ENCODE measurements at places on chromosomes 6 and 20.

GRCh38 chr20:48783533-48784272 is 44.1 kb downstream of the PREX1 start:
- DNase-seq = no peak

GRCh38 chr6:144286503-144287393 is 1.6 kb downstream of the UTRN start:
- no peak for DNase-seq

GRCh38 chr6:151044465-151045441 is 179.3 kb downstream of the MTHFD1L start:
- peak; percentile 19 for DNase-seq

GRCh38 chr6:126738146-126738545 is 380.3 kb upstream of the RSPO3 start:
- no peak for DNase-seq

- DNase-seq = no peak
These were observed 1.2 kb upstream of the CALHM6 start for GRCh38 chr6:116459927-116460326.

DNA sequence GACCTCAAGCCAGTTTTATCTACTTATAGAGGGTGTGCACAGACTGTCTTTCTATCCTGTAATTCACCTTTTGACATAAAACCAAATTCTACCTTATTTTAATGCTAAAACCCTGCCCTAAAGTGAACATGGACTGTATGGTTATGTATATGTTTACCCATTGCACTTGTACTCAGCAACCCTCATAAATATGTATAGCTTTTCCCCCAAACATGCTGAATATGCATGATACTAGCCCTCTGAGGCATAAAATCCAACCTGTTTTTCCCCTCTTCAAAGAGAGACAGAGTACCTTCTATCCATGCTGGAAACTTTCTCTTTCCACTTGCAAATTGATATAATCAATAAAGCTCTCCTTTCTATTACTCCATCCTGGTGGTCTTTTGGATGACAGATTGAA is 267.9 kb upstream of the BMP2 start:
- no peak for DNase-seq

DNA sequence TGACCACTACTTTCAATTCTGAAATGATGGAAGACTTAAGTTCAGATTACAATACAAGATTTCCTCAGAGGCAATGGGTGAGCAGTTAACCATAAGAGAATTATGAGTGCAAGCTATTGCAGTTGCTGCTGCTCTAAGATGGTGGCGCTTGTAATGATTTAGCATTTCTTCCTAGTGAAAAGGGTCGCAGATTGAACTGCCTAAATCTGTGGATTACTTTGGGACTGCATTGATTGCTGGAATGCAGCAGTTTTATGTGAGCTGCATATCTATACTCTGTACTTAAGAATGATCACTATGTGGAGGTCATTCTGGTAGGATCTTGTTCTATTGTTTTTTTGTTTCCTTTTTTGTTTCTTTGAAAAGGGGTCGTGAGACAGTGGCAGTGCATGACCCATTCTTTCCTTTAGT is 5.3 kb downstream of the SCAF8 start:
- DNase-seq = no peak

DNA sequence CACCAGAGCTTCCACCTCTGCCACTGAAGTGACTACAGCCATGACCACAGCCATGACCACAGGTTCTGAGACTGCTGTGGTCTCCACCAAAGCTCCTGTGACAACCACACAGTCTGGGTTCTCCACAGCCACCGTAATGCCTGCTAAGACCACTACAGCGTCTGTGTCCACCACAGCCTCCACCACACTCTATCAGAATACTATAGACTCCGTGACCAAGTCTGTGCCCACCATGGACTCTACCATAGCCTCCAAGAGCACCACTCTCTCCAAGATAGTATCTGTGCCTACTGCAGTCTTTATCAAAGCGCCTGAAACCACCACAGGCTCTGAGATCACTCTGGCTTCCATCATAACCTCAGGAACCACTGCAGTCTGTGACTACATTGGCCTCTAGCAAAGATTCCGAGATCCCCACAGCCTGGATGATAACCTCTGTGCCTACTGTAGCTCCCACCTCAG is 18.3 kb upstream of the MUC21 start:
- DNase-seq = no peak

DNA sequence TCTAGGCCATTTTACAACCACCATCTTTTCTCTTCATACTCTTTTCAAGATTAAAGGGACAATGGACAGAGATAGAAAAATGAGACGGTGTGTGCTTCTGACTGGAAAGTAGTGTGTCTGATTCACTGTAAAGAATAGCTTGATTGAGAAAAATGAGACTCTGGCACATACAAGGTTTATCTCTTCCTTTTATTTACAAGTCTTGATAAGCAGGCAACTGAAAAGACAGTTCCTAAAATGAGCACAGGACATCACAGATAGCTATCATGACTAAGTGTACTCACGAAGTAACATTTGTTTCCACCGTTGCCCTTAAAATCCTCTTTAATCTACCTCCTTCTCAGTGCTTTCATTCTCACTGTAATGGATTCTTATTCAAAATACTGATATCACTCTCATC is 383.0 kb downstream of the TBC1D32 start:
- DNase-seq = no peak

- no peak for DNase-seq
These were observed 5.9 kb downstream of the KHDRBS2 start for GRCh38 chr6:62280099-62280498.

- no peak for DNase-seq
These were observed 40.4 kb upstream of the BPIFA2 start for GRCh38 chr20:33127422-33128097.
